ENCODE measurements at places on chromosomes 13 and 19. TPM values are rescaled to one million over a fixed set of nuclear protein-coding genes. Genes with fewer than 3 reads are reported as not detected.

DNA sequence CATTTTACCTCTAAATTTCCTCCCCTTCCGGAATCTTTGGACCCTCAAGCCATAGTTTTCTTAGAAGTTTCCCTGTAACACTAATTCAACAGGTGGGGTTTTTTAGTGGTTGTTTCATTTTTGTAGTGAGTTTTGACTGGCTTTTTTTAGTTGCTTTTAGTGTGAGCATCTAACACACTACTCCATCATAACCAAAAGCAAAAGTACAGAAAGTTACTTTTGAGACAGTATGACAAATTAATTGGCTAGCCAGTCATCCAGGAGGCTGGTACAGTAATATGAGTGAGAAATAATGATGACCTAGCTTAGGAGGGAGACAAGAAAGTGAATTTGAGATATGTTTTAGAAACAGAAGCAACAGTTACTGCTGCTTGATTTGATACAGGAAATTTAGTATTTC, 71.5 kb downstream of the DNAJC15 start:
- H3K4me3 ChIP-seq, result no peak overlapping the region
- DNase-seq, result no peak
- H3K27ac ChIP-seq, result no peak overlapping the region

GRCh38 chr19:18672606-18673337, 10.7 kb upstream of the CRTC1 start:
- no peak overlapping the region for H3K27ac ChIP-seq
- no peaks in the 10 kb centered on the region for H3K27me3 ChIP-seq
- peaks cover 5% of the 10 kb centered on the region for H3K4me1 ChIP-seq
- peaks cover 7% of the 10 kb centered on the region for H3K36me3 ChIP-seq
- H3K4me3 ChIP-seq, result no peak overlapping the region

- no peak for DNase-seq
- no peaks in the 10 kb centered on the region for H3K36me3 ChIP-seq
- peaks cover 16% of the 10 kb centered on the region for H3K27me3 ChIP-seq
- no peak overlapping the region for H3K27ac ChIP-seq
Observed at GRCh38 chr13:51829568-51829899, 15.4 kb downstream of the TMEM272 start.

DNA sequence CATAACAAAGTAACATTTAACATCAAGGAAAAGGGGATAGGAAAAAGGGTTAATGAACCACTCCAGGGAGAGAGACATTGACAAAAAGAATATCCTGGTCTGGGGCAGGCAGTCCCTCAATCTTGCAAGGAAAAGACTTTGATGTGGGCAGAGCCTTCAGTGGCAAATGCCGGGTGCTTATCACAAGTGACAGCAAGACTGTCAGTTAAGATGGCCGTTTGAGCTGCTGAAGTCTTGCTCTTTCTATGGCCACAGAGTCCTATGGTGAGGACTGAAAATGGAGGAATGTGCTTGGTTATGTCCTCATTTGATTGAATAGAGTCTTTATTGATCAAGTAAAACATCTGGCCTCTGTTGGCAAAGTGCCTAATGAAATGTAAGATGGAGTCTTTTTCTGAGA, 112.1 kb downstream of the B3GLCT start:
- no peaks in the 10 kb centered on the region for H3K27me3 ChIP-seq
- no peaks in the 10 kb centered on the region for H3K36me3 ChIP-seq
- H3K4me3 ChIP-seq, result no peak overlapping the region
- DNase-seq, result no peak
- H3K27ac ChIP-seq, result no peak overlapping the region
- no peaks in the 10 kb centered on the region for H3K4me1 ChIP-seq

DNA sequence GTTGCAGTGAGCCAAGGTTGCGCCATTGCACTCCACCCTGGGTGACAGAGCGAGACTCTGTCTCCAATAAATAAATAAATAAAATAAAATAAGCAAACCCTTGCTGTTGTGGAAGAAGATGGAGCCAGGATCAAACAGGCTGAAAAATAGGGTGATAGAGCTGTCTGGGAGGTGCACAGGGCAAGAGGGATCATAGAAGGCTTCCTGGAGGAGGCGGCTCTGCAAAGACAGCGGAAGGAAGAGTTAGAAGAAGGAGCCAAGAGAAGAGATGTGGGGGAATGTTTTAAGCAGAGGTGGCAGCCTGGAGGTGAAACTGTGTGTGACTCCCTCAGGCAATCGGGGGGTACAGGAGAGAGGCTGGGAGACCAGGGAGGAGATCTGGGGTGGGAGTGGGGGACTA, 40.6 kb downstream of the ZNRF4 start:
- H3K27me3 ChIP-seq, result peaks cover 13% of the 10 kb centered on the region
- H3K4me1 ChIP-seq, result no peaks in the 10 kb centered on the region
- no peak for DNase-seq
- H3K36me3 ChIP-seq, result no peaks in the 10 kb centered on the region
- no peak overlapping the region for H3K4me3 ChIP-seq
- H3K27ac ChIP-seq, result no peak overlapping the region

- H3K4me3 ChIP-seq, result no peak overlapping the region
- no peaks in the 10 kb centered on the region for H3K36me3 ChIP-seq
- no peak overlapping the region for H3K27ac ChIP-seq
- H3K27me3 ChIP-seq, result no peaks in the 10 kb centered on the region
Observed at GRCh38 chr19:3073931-3074595, 11.8 kb upstream of the TLE5 start.

- H3K4me1 ChIP-seq, result peaks cover 9% of the 10 kb centered on the region
- peak overlapping the region; percentile 85 for H3K4me3 ChIP-seq
- no peaks in the 10 kb centered on the region for H3K27me3 ChIP-seq
- peaks cover 14% of the 10 kb centered on the region for H3K36me3 ChIP-seq
Observed at GRCh38 chr19:46785054-46785979, 3.1 kb downstream of the SLC1A5 start.

DNA sequence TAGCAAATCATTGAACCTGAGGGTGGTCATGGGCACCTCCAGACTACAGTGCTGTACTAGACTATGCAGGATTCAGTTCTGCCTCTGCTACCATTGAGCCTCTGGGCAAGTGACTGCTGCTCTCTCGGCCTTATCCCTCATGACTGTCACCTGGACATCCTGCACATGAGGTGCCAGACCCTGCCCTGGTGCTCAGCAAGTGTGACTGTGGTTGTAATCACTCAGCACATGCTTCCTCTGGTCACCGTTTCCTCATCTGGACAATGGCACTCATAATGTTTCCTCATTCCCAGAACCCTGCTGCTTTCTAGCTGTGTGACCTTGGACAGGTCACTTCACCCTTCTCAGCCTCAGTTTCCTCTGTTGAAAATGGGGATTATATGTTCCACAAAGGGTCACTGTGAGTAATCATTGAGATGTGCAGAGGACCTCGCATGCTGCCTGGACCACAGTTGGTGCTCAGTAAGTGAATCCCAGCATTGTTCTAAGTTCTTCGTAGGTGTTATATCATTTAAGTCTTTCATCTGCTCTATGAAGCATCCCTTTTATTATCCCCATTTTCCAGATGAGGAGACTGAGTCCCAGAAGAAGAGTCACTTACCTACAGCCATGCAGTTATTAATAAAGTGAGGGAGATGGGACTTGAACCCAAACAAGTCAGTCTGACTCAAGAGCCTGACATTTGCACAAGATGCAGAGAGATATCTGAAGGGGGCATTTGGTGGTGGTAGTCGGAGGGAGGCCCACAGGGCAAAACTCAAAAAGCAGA, 3.2 kb downstream of the SYT3 start:
- no peaks in the 10 kb centered on the region for H3K4me1 ChIP-seq
- H3K36me3 ChIP-seq, result no peaks in the 10 kb centered on the region
- DNase-seq, result no peak
- no peak overlapping the region for H3K4me3 ChIP-seq
- no peak overlapping the region for H3K27ac ChIP-seq

GRCh38 chr13:110523180-110523579, 38.3 kb downstream of the RAB20 start:
- H3K36me3 ChIP-seq, result no peaks in the 10 kb centered on the region
- no peak for DNase-seq
- H3K27ac ChIP-seq, result no peak overlapping the region
- no peak overlapping the region for H3K4me3 ChIP-seq
- H3K4me1 ChIP-seq, result no peaks in the 10 kb centered on the region

GRCh38 chr13:93680329-93680728, 453.7 kb downstream of the GPC6 start:
- H3K27me3 ChIP-seq, result no peaks in the 10 kb centered on the region
- H3K36me3 ChIP-seq, result no peaks in the 10 kb centered on the region
- H3K4me3 ChIP-seq, result no peak overlapping the region
- no peak overlapping the region for H3K27ac ChIP-seq
- H3K4me1 ChIP-seq, result no peaks in the 10 kb centered on the region

- H3K27ac ChIP-seq, result peak overlapping the region; percentile 82
- no peaks in the 10 kb centered on the region for H3K4me1 ChIP-seq
- peak; percentile 72 for DNase-seq
- H3K27me3 ChIP-seq, result no peaks in the 10 kb centered on the region
Observed at GRCh38 chr19:2475018-2475701, 767 bp upstream of the GADD45B start.

DNA sequence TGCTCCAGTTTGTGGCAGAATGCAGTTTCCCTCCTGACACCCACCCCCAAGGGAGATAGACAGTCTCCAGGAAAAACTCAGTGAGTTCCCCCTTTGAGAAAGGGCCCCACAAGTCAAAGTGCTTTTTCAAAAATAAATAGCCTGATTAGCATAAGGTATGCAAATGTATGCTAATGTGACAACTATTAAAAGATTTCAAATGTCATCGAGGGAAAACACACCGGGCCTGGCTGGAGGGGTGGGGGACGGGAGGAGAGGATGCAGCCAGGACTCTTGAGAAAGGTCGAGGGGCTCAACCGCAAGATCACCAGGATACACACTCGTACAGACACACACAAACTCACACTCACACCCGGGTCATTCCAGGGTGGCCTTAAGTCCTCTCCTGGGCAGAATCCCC, 34.3 kb upstream of the ZNRF4 start:
- no peak for DNase-seq
- no peak overlapping the region for H3K4me3 ChIP-seq
- peaks cover 4% of the 10 kb centered on the region for H3K27me3 ChIP-seq
- no peaks in the 10 kb centered on the region for H3K36me3 ChIP-seq

- no peak overlapping the region for H3K27ac ChIP-seq
- no peaks in the 10 kb centered on the region for H3K36me3 ChIP-seq
- no peaks in the 10 kb centered on the region for H3K27me3 ChIP-seq
- no peak overlapping the region for H3K4me3 ChIP-seq
- peaks cover 7% of the 10 kb centered on the region for H3K4me1 ChIP-seq
Observed at GRCh38 chr13:50388481-50388880, 373.2 kb downstream of the KCNRG start.

- no peaks in the 10 kb centered on the region for H3K27me3 ChIP-seq
- H3K4me1 ChIP-seq, result peaks cover 4% of the 10 kb centered on the region
- peaks cover 30% of the 10 kb centered on the region for H3K36me3 ChIP-seq
Observed at GRCh38 chr19:55095260-55096060, 19.8 kb downstream of the EPS8L1 start.

GRCh38 chr19:55248704-55249103, 10.1 kb downstream of the PPP6R1 start:
- H3K4me3 ChIP-seq, result no peak overlapping the region
- no peaks in the 10 kb centered on the region for H3K4me1 ChIP-seq
- no peak overlapping the region for H3K27ac ChIP-seq
- DNase-seq, result no peak
- no peaks in the 10 kb centered on the region for H3K27me3 ChIP-seq

GRCh38 chr13:29993716-29994488, 143.5 kb upstream of the UBL3 start:
- H3K4me3 ChIP-seq, result no peak overlapping the region
- H3K36me3 ChIP-seq, result no peaks in the 10 kb centered on the region
- no peaks in the 10 kb centered on the region for H3K27me3 ChIP-seq
- peak; percentile 39 for DNase-seq

- peaks cover 3% of the 10 kb centered on the region for H3K4me1 ChIP-seq
- H3K36me3 ChIP-seq, result peaks cover 7% of the 10 kb centered on the region
- H3K27ac ChIP-seq, result no peak overlapping the region
- DNase-seq, result peak; percentile 73
- no peak overlapping the region for H3K4me3 ChIP-seq
Observed at GRCh38 chr13:109778102-109778542, 8.3 kb downstream of the IRS2 start.

DNA sequence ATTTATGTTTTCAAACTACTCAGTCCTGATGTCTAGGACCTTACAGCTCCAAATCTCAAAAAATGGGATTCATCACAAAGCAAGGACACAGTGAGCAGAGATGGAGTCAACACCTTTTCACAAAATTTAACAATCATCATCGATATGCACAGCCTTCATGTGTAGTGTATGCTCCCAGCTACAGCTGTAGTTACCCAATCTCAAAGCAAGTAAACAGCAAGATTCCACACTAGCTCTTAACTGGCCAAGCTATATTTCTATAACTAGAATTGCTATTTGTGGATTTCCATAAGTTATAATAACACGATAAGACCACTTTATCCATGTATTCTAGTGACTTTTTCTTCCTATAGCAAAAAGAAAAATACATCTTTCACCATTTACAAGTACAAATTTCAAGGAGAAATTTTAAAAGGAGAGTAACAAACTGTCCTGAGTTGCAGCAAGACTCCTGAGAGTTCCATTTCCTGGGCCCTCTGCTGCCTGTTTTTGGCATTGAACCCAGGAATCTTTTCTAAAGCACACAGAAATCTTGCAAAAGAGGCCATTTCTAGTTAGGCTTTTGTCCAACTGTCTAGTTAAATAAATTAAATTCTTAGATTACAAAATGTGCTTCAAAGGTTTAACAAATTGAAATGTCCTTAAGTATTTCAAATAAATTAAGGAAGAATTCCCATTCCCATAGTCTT, 460.6 kb downstream of the FGF14 start:
- H3K4me1 ChIP-seq, result no peaks in the 10 kb centered on the region
- H3K36me3 ChIP-seq, result no peaks in the 10 kb centered on the region
- H3K4me3 ChIP-seq, result no peak overlapping the region
- no peaks in the 10 kb centered on the region for H3K27me3 ChIP-seq
- peak; percentile 2 for DNase-seq

Gene ZNF93
- polyA plus RNA-seq, result 6.6 TPM

Gene SNRPD2
- 635 TPM for polyA plus RNA-seq

Gene POP4
- 102 TPM for polyA plus RNA-seq

Gene FUT2
- polyA plus RNA-seq, result not detected

Gene HNRNPA1L2
- polyA plus RNA-seq, result 8.7 TPM
